CD8-positive, alpha-beta memory T cell (primary cell): ENCODE measurements at places on chromosomes 3 and 15.

- no peak for DNase-seq
Measured at GRCh38 chr15:99427668-99428361, 138.0 kb upstream of the MEF2A start.

DNA sequence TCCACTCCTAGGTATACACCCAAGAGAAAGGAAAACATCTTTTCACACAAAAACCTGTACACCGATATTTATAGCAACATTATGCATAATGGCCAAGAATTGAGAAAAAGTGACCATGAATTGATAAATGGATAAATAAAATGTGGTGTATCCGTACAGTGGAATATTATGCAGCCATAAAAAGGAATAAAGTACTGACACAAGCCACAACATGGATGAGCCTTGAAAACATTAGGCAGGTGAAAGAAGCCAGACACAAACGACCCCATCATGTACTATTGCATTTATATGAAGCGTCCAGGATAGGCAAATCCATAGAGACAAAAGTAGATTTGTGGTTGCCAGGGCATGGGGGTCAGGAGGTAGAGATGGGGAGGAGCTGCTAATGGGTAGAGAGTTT, 64.2 kb upstream of the SLC6A6 start:
- no peak for DNase-seq

GRCh38 chr15:58951388-58952007, 18.0 kb upstream of the SLTM start:
- no peak for DNase-seq

DNA sequence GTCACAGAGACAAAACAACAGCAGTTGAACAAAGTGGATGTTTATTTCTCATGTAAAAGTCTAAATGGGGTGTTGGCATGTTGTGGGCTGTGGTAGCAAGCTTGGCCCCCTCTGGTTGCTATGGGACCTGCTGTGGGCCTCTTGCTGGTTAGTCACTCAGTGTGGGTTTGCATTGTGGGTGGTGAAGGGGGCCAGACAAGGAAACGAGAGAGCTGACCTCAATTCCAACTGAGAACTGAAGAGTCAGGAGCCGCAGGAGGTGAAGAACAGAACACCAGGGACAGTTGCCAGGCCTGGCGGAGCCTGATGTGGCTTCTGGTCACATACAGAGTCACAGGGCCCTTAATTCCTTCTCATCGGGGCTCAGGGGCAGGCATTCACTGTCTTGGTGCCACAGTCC, 1.9 kb upstream of the ADPGK start:
- no peak for DNase-seq

DNA sequence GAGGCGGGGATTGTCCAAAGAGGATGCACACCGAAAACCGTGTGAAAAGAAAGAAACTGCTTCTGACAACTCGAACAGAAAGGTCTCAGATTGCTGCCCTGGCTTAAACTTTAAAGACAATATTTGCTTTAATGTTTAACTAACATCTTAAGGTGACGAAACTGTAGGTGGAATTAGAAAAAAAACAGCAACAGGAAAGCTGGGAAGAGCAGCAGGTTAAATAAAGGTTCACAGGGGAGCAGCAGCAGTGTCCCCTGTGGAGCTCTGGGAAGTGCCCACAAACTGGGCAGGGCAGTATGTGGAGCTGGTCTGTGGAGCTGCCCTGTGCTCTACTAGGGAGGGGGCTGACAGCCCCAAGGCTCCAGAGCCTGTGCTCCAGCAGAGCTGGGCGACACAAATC, 25.4 kb downstream of the RUVBL1 start:
- no peak for DNase-seq

GRCh38 chr3:140822401-140823047, 119.1 kb upstream of the SLC25A36 start:
- no peak for DNase-seq

GRCh38 chr3:59526999-59527398, 477.2 kb upstream of the CFAP20DC start:
- DNase-seq, result no peak

- DNase-seq, result peak; percentile 6
Measured at GRCh38 chr3:152524198-152525140, 255.7 kb downstream of the MBNL1 start.

DNA sequence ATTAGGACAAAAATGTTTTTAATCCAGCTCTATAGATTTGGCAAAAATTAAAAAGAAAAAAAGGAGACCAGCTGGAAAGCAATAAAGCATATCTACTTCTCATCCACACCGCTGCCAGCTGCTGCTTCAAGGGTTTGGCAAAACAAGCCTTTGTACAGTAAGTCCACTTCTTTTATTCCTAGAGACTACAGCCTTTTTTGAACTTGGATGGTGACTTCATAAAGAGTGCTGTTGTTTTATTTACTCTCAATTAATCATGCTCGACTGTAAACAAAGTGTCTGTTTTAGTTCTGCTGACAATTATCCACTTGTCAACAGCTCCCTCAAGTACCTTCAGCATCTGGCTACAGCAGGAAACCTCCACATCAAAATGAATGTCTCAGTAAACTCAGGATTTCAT, 12.3 kb upstream of the FOXB1 start:
- DNase-seq, result no peak

DNA sequence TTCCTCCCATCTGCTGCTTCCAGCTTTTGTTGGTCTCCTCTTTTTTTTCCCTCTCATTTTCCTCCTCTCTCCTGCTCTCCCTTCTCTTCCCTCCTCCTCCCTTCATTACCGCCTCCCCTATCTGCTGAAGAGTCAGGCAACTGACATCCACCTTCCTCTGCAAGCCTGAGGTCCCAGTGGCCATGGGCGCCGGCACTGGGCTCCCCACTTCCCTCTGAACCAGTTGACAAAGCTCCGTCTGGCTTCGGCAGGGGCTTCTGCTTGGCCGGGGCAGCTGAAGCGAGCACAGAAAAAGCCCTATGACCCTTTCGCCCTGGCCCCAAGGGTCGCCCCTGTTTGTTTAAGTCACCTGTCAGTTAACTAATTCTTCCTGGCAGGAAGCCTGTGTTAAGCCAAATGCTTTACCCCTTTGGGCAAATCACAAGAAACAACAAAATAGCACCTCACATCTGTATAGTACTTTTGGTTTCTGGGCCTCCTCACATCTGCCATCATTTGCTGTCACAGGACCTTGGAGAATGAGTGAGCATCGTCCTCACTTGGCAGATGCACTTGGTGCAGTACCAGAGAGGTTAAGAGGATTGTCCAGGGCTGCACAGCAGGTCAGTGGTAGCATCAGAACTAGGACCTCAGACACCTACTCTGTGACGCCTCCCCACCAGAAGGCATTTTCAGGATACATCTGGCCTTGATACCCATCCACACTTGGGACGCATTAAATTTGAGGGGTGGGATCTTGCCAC, 27.7 kb downstream of the ITGA11 start:
- DNase-seq, result no peak

DNA sequence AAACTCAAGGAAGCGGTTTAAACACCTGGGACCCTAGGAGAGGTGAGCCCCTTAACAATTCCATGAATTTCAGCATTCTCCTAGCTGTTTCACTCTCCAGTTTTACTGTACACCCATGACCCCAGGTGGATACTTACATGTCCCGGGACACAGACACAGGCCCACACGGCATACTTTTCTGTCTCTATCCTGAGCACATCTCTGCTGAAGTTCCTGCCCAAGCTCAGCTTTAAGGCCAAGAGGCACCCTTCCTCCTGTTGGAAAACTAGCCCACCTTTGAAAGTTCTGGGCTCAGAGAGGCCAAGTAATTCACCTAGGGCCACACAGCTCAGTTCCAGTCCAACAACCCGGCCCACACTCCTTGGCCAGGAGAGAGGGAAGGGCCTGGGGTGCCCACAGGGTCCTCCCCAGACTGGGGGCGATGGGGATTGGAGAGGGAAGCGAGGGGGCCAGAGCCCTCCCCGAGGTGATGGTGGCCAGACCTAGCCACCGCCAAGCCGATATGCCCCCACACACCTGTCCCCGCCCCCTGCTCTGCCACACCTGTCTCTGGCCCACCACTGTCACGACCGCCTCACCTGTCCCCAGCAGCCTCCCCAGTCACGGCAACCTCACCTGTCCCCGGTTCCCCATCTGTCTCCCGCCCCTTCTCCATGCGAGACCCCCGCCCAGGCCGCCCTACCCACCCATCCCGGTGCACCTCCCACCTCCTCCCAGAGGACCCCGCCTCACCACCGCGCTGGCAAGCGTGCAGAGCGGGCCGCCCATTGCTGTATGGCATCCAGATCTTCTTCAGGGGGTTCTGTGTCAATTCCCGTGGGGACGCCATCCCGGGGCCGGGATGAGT, 431 bp downstream of the PFKFB4 start:
- DNase-seq, result no peak

DNA sequence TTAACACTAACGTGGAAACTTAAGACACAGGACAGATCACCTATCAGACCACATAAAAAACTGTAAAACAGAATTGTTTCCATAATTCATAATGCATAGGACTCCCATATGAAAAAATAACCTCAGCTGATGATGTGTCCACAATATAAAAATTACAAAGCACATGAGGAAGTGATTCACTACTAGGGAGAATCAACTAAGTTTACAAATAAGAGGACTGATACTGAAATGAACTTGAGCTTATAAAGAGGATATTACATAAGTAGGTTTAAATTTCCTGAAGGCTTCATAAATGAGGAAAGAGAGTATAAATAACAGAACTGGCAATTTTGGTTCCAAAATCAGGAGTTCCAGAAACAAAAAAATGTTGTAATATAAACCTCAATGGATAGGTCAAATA, 111.9 kb downstream of the SAMMSON start:
- no peak for DNase-seq

GRCh38 chr15:100572362-100572983, 29.5 kb downstream of the LINS1 start:
- peak; percentile 40 for DNase-seq

- DNase-seq, result no peak
Measured at GRCh38 chr3:138567403-138567802, 26.7 kb downstream of the CEP70 start.

DNA sequence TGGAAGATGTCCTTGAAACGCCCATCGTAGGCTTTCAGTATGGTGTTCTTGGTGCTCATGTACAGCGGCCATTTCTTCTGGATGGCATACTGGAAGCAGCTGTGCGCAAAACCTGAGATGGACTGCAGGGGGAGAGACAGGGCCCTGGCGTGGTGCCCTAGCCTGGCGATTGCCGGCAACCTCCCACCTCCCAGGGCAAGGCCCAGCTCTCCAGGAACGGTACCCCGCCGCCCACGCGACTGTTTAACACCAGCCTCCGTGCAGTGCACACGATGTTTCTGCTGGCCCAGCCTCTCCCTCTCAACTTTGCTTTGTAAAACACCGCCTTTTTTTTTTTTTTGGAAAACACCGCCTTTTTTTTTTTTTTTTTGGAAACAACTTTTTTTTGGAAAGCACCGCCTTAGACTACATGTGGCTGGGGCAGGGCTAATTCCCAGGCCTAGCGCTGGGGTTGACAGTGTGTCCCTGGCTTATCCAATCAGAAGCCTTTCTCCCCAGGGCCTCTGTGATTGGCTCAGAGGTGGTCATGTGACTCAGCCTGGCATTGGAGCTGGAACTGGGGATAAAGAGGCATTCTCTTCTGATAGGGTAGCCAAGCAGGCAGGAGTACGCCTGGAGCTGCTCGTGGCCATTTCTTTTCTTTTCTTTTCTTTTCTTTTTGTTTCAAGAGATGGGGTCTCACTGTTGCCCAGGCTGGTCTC, 14.7 kb downstream of the IDH2 start:
- DNase-seq, result no peak

DNA sequence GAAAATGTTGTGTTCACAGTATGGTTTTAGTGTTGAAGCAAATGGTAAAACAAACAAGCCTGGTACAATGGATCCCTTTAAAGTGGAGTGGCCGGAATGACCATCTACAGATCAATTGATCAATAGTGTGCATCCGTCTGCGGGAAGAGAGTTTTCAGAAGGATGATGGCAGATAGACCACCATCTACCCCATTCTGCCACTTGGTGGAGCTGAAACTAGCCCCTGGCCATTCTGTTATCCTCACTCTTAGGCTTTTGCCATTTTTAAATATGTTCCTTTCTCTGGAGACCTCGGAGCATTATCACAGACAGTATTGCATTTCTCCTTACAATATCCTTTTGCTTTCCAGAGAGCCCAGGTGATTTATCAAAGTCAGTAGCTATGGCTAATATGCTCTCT, 258.9 kb upstream of the CFAP20DC start:
- DNase-seq, result no peak

GRCh38 chr15:72585476-72586058, 68.9 kb upstream of the GOLGA6B start:
- no peak for DNase-seq

DNA sequence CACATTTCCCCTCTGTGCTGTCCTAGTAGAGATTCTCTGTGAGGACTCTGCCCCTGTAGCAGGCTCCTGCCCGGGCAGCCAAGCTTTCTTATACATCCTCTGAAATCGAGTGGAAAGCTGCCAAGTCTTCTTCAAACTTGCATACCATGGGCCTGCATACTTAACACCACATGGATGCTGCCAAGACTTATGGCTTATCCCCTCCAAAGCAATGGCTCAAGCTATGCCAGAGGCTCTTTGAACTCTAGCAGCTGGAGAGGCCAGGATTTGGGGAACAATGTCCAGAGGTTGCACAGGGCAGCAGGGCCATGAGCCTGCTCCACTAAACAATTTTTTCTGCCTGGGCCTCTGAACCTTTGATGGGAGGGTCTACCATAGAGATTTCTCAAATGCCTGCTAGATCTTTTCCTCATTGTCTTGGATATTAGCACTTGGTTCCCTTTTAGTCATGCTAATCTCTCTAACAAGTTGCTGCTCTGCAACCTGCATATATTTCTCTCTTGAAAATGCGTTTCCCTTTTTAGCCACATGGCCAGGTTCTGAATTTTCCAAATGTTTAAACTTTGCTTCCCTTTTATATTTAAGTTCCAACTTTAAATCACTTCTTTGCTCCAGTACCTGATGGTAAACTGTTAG, 6.1 kb upstream of the PLSCR4 start:
- no peak for DNase-seq

- DNase-seq, result no peak
Measured at GRCh38 chr3:6644070-6644929, 216.6 kb upstream of the GRM7 start.

DNA sequence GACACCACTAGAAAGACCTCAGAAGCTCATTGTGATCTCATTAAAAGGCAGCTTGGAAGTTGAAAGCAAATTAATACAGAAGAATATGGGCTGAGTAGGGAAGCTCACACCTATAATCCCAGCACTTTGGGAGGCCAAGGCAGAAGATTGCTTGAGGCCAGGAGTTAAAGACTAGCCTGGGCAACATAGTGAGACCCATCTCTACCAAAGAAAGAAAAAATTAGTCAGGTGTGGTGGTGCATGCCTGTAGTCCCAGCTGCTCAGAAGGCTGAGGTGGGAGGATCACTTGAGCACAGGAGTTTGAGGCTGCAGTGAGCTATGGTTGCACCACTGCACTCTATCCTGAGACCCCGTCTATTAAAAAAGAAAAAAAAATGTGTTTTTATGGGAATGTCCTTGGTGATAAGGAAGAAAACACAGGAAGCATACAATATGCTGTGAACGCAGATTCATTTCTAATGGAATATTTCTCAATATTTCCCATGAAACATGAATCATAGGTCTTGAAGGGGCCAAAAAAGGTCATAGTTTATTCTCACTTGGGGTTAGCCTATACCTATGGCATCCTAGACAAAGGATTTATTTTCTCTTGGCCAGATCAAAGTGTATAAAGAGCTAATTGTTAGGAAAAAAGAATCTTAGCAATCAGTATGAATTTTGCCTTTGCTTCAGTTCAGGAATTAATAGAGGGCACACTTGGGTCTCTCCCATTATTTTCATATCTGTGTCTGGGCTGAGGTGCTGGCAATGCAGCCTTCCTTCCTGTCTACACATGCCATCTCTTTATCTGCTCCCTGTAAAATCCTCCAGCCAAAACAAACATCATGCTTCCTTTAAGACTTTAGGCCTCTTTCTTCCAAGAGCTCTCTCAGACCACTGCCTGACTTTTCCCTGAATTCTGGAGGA, 98.2 kb downstream of the FNDC3B start:
- DNase-seq, result no peak
